ENCODE measurements at places on chromosomes 11 and 22.

- no peak for DNase-seq
These were observed 29.9 kb upstream of the SMIM38 start for GRCh38 chr11:69125861-69126260.

DNA sequence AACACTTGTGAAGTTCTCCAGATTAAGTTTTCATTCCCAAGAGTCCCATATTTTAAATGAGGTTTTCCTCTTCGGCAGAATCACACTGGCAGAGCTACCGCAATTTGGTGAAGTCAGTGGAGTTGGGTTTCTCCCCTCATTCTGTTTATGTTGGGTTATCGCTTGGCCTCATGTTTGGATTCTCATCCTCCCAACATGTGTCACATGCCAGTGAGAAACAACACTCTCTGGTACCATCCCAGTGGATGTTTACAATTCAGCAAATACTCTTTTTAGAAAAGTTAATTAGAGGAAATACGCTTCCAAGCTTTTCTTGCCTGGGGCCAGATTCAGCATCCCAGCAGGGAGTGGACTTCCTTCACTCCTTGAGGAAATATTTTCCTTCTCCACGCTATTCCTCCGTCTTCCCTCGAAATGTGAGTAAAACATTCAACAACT, 2.1 kb downstream of the PAMR1 start:
- DNase-seq = no peak

- DNase-seq = peak; percentile 43
These were observed 3.6 kb upstream of the APOBEC3A start for GRCh38 chr22:38953577-38954413.

DNA sequence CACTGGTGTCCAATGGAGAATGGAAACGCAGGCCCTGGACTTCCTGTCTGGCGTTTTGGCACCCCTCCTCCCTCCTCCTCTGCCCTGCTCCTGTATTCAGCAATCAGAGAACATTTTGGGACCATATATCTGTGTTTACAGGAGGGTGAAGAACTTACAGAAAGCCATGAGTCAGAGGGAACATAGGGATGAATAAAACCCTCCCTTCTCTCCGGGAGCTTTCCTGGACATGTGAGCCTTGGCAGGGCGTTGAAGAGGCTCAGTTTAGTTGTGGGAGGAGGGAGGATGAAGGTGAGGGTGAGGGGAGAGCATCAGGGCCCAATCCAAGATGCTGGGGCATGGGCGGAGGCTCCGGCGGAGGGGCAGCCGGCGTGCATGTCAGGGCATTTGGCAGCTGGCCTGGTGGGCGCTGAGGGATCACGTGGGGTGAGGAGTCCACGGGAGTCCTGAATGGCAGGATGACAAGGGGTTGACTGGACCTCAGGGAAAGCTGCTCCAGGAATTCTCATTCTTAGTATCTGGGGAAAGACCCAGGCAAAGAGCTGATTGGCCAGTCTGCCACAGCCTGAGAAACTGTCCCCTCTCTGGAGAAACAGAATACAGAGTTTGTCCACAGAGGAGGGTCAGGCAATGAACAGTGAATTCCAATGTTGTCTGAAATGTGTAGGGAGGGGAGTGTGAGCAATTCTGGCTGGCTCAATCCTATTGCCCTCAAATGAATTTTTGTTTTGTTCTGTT, 28.9 kb downstream of the MICAL2 start:
- no peak for DNase-seq

DNA sequence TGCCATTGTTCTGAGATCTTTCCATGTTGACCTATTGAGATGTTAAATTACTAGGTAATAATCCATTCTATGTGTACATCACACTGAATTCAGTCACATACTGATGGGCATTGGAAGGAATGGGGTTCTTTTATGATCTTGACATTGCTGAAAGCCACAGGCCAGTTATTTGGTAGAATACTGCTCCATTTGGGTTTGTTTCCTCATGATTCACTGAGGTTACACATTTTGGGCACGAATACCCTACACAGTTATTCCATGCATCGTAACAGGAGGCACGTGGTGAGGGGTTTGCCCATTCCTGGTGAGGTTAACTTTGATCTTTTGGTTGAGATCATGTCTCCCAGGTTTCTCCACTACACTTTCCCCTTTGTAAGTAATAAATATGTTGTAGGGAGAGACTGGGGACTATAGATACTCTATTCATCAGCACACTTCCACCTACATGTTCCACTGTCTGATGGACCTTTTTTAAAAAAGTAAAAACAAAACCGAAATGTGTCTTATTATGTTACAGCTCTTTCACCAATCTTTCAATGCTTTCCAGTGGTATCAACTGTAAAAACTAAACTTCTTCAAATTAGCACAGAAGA, 12.0 kb upstream of the FOLR1 start:
- DNase-seq = no peak

- no peak for DNase-seq
These were observed 91.9 kb downstream of the WT1 start for GRCh38 chr11:32343325-32344008.

DNA sequence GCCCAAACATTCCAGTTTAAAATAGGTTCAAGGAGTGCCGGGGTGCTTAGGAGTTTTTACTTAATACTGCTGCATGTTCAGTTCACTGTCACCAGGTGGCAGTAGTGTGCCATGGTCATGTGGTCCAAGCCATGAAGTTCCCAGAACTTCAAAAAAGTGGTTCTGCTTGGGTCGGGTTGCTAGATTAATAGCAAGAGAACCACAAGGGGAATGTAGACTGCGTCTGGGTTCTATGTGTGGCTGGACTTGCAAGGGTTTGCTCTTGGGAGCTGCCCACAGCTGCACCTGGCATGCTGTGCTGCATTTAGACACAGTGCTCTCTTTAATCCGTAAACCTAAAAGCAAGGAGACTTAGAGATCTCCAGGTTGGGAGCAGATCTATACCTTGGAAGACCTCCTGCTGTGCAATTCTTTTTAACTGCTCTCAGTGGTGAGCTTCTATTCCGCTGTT, 6.5 kb upstream of the SPON1 start:
- no peak for DNase-seq

- DNase-seq = no peak
These were observed 23.6 kb upstream of the MUC5B start for GRCh38 chr11:1199241-1199750.

DNA sequence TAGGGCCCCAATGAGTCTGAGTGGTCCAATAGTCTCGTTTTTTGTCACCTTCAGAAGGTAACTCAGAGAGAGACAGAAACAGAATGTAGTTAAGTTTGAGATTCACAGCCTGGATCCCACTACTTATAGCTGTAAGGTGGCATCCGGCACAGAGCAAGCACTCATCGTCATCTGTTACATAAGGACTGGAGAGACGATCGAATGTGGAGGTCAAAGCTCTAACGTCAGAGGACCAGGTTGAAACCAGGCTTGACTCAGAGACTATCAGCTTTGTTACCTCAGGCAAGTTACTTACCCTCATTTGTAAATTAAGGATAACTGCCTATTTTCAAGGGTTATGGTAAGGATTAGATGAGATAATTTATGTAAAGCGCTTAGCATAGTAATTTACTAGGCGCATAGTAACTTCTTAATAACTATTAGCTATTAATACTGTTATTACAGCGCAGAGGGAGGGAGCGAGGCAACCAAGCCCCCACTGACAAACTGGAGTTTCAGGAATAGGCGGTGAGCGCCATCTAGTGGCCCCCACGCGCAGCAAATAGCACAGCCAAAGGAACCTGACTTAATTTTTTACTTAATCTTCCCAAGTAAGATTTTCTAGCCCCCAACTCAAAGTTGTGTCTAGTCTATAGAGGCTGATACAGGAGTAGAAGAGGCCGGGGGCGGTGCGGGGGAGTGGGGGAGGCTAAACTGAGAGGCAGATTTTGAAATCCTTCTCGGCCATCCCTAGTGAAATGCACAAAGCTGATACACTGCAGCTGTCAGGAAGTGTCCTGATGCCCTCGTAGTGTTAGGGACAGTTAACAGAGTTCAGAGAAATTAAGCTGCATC, 29.0 kb upstream of the API5 start:
- DNase-seq = no peak

Measured in activated T-helper 1 cell treated with anti-CD3 and anti-CD28 coated beads, Interleukin-2, amount 50 U/mL, for 16 hours (primary cell).